ENCODE measurements at places on chromosomes 12 and 14.

GRCh38 chr12:25501549-25501948, 51.5 kb downstream of the LMNTD1 start:
- no peak for DNase-seq

GRCh38 chr12:64713376-64713775, 45.8 kb downstream of the GNS start:
- DNase-seq = no peak

DNA sequence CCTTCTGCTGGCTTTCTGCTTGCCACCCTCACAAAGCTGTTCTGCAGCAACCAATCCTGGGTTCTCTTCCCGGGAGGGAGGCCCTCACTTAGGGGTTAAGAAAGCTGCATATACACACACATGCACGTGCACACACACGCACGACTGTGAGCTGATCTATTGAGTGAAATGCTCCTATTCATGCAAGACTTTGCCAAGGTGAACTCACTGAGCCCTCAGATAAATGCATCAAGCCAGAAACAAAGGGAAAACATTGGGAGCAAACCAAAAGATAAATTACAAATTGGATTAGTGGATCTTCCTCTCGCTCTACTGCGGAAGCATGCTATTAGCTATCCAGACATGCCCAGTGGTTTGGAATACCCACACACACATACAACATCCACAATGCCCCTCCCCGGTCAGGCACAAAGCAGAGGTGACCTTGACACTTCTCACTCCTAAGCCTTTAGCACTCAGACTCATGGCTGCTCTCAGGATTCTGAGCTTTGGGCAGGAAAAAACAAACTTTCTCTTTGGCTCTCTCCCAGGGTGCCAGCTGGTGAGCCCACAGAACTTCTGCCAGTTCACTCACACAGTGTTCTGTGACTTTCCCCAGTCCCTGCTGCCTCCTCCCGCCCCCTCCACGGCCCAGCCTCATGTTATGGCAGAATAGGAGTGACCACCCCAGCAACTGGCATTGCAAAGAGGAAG, 320.0 kb downstream of the DPF3 start:
- no peak for DNase-seq

- DNase-seq = no peak
Observed at GRCh38 chr14:51822499-51822898, 37.9 kb upstream of the GNG2 start.

GRCh38 chr14:54564071-54564867, 2.7 kb upstream of the SAMD4A start:
- no peak for DNase-seq

- DNase-seq = no peak
Observed at GRCh38 chr12:120327593-120327992, at the start of gene PLA2G1B. Gene PLA2G1B (minus strand): TSS chr12:120327779. CDS start chr12:120327753, 26 bp downstream.

DNA sequence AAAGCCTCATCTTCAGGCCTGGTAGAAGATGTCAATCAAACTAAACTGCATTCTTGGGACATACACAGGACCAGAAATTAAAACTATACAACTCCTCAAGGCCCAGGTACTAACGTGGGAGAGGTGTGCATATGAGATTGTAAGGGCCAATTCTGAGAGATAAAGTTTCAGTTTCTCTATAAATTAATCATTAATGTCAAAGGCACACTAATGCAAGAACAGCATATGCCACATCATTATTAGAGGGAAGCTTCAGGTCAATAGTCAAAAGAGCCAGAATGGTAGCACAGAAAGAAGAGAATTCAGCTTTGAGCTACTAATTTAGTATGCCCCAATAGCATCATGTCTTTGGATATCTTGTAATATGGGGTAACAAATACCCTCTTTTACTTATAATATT, 744.9 kb upstream of the MGAT4C start:
- no peak for DNase-seq

- DNase-seq = no peak
Observed at GRCh38 chr12:48078901-48079300, 27.0 kb downstream of the SENP1 start.

GRCh38 chr14:39974036-39974435, 541.8 kb upstream of the FBXO33 start:
- DNase-seq = no peak

- DNase-seq = no peak
Observed at GRCh38 chr12:40261937-40262336, 37.1 kb downstream of the LRRK2 start.

DNA sequence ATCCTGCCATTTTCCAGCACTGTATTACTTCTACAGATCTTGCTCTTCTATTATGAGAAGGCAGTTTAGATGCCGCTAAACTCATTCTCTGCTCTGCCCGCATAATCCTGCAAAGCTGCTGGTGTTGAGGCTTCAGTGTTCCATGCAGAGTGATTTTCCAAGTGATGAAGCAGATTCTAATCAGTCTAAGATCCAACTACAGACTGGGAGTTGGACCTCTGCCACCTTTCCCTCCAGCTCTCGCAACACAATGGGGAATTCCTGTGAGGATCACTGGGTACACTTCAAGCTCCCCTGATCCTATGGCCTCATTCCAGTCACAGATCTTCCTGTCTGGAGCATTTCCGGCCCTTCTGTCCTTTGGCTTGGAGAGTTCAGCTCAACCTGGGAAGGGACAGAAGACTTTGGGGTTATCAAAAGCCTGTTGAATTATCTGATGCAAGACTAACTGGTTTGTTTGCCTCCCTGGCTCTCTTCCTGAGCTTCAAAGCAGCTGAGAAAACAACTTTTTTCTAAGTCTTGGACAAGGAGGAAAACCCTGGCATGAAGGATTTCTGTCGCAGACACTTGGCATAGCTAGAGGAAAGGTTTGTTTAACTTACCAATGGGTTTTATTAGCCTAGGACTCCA, 333.9 kb downstream of the ZFP36L1 start:
- DNase-seq = no peak

DNA sequence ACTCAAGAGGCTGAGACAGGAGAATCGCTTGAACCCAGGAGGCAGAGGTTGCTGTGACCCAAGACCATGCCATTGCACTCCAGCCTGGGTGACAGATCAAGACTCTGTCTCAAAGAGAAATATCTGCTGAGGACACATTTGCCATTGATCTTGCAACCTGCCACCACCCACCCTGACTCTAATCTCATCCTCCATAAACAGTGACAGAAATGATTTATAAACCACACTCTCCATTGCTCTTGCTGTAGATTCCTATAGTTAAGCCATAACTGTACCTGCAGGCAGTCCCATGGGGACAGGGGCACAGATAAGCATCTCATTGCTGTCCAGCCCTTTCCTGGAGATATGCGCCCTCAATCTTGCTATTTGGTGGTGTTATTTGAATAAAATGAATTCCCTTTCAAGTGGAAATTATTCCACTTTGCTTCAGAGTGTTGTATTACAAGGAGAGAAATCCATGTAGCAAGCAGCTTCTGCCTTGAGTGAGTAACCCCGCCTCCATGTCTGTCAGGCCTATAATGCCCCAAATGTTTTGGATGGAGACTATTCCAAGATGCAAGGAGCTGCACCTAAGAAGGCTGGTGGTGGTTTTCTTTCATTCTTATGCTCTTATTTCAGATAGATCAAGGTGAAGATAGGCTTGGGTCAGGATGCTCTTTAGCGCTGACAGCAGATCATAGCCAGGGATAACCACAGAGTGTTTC, 3.0 kb upstream of the ZDHHC22 start:
- no peak for DNase-seq

- DNase-seq = no peak
Observed at GRCh38 chr12:130202201-130202600, 39.9 kb downstream of the FZD10 start.

- no peak for DNase-seq
Observed at GRCh38 chr14:54381821-54382220, 15.0 kb upstream of the CDKN3 start.

- DNase-seq = peak; percentile 50
Observed at GRCh38 chr12:121590476-121591143, 9.8 kb upstream of the KDM2B start.

DNA sequence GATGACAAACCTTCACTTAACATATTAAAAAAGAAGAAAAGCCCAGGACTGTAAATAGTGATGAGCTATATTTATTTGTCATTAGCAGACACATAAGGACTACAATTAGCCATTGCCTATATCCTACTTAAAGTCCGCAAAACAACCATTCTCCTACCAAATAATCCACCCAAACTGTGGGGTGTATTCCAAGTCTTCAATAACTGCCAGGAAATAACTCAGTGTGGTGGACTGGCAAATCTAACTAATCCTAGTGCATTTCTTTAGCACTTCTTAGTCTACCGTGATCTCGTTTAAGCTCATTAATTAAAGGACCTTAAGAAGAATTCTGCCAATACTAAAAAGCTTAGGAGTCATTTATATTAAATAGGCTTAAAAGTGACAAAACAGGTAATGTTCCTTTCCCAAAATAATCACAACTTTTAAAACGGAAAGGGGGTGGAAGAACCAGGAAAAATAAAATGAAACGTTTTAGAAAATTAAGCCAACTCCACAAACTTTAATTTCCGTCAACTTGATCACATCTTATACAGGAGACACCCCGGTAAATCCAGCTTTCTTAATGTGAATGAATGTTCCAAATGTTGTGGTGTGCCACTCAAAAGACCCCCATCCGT, 1.8 kb downstream of the NOVA1 start:
- no peak for DNase-seq

DNA sequence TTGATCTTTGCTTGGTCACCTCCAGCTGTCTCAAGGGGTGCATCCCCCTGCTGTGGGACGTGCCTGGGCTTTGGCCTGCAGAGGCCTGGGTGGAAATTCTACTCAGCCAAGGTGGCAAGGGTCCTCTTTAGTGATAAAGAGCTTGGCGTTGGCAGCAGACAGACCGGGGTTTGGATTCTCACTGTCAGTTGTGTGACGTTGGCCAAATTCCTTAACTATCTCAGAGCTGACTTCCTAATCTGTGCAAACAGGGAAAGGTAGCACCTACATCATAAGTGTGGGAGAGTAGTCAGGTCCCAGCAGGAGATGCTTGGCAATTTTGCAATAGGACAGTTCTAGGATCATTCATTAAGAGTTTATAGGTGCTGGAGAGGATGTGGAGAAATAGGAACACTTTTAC, 154.3 kb upstream of the GSC start:
- DNase-seq = no peak
